Right ventricle myocardium superior (tissue), 1 donor: ENCODE measurements at places on chromosomes 1 and 21. TPM values are rescaled to one million over a fixed set of nuclear protein-coding genes. Genes with fewer than 3 reads are reported as not detected.

DNA sequence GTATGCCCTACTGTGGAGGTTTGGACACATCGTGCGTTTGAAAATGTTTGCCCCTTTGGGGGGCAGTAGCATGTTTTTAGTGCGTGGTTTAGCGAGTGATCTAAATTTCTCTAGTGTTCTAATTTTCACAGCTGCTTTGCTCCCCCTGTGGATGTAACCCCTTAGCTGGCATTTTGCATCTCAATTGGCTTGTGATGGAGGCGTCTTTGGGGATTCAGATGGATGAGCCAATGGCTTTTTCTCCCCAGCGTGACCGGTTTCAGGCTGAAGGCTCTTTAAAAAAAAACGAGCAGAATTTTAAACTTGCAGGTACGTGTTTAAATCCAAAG, 836 bp downstream of the CDC7 start:
- no peak for DNase-seq

DNA sequence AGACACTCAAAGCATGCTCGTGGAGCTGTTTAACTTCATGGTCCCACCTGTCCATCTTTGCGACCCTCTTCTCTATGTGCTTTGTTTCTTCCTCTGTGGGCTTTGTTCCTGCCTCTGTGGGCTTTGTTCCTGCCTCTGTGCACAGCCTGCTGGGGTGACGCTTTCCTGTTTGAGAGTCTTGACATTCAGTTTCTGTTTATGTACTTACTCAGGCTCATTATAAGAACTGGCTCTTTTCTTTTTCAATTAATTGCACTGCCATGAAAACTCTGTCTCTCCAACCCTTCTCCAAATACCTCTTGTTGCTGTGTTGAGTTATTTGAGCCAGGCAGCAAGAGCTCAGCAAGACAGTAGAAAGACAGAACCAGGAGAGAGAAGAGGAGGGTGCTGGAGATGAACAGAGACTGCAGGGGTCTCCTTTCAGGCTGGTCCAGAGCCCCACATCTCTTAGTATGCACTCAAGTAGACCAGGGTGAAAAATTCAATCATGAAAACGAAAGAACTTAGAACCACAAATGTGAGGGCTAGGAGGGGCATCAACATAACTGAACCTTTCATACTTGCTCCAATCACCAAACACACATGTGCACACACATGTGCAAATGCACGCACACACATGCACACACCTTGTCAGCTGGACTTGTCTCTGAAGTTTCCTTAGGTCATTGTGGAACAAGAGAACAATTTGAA, 88.3 kb upstream of the SGIP1 start:
- DNase-seq: no peak

- DNase-seq: peak; percentile 84
These were observed 11.5 kb downstream of the MCL1 start for GRCh38 chr1:150567717-150568593.

DNA sequence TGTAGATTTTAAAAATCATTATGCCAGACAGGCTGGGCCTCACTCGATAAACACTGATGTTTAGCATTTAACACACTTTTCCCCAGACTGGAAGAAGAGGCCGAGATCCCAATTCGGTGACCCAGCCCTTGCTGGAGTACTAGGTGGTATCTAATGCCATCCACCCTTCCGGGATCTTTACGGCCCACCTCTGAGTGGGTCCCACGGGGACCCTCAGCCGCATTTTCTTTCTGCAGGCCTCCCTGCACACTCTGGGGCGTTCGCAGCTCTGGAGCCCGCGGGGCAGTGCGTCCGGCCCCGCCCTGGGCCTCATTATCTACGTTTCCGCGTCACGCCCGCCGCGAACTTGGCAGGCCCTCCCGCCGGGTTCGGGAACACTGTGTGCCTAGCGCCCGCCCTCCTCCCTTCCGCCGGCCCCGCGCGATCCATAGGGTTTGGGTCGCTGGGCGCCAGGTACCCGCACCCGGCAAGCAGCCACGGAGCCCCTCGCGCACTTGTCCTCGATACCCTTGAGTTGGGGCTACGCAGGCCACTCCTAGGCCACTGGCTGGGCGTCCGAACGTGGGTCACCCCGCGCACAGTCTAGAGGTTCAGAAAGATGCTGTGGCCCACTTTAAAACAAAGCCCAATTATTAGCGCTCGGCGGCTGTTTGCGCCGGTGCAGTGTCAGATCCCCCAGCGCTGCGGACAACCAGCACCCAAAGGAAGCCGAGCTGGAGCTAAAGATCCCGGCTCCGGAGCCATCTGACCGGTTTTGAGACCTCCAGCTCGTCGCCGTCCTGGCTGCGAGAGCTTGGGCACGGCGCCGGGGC, 950 bp upstream of the EVA1C start:
- peak; percentile 98 for DNase-seq

TNNI3K gene
- total RNA-seq: 84.6 TPM

- no peak for DNase-seq
These were observed 158.5 kb upstream of the PRMT6 start for GRCh38 chr1:106897976-106898375.

DNA sequence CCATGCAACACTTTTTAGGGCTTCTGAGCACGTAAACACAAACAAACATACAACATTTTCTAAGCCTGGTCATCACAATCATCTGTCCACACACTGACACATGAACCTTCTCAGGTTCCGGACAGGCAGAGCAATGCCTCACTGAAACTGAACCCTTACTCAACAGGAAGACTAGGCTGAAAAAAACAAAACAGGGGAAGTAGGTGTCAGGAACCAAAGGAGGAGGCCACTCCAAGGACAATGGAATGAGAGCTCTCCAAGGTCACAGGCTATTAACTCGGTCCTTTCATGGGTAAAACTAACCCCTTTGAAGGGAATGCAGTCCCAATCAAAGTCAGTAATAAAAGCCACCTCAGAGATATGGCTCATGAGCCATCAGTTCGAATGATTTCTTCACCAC, 76.6 kb downstream of the FAM78B start:
- DNase-seq: no peak

- no peak for DNase-seq
These were observed 75.2 kb upstream of the TARDBP start for GRCh38 chr1:10936998-10937901.

DNA sequence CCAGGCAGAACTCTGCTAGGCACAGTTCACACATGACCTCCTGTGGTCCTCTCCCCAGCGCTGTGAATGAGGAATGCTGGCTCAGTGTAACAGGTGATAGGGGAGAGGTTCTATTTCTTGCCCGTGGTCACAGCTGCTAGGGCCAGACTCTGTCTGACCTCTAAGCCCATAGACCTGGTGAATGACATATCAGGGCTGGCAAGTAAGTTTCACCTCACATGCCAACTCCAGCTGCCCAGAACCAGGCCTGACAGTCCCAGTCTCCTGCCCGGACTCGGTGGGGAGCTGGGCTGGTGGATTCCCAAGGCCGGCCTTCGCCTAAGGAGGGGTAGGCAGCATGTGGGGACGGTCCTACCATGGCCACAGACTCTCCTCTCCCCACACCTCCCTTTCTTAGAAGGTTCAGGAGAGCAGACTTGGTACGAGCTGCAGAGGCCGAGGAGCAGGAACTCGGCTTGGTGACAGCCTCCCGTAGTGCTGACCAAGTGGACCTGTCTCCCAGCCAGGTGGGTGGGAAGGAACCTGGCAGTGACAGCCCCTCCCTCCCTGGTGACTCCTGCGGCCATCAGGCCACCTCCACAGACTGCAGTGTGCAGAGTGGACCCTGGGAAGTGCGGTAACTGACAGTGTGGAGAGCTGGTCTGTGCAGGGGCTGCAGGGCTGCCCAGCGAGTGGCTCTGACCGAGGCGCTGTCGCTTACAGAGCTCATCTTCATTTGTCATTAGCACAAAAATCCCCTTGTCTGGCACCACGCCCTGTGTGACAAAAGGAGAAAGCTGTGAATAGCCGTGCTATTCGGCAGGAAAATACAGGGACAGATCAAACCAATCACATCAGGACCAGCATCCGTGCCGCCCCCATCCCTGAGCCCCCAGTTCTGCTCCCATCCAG, 74.6 kb downstream of the SCCPDH start:
- DNase-seq: no peak
